ENCODE measurements at places on chromosomes 2 and 18.
A peak's percentile ranks its signal among the peaks of the same experiment; 100 is the strongest.

GRCh38 chr18:23182606-23183005 is 47.3 kb downstream of the CABLES1 start:
- no peak for DNase-seq

DNA sequence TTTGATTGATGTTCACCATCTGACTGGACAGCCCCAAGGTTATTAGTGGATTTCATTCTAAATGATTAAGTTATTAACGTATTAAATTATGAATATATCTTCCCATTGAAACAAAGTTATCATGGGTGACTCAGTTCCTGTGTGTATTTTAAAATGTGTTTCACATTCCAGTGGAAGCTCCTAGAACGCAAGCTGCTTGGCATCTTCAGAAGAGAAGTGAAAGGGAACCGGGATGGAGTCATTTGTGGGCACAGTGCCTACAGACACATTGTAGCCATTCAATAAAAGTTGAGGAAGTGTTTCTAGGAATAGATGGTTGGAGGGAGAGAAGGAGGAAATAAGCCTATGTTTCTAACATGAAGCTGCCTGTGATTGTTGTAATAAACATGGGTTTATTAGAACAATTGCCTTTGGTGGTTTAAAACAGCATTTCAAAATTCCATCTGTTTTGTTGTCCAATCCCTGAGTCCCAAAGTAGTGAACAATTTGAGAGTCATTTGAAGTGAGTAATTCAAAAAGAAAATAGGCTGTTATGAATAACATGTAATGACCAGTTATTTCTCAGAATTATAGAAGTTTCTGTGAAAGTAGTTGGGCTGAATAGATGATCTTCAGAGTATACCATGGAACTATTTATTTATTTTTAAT is 143.5 kb downstream of the PKP4 start:
- no peak for DNase-seq

DNA sequence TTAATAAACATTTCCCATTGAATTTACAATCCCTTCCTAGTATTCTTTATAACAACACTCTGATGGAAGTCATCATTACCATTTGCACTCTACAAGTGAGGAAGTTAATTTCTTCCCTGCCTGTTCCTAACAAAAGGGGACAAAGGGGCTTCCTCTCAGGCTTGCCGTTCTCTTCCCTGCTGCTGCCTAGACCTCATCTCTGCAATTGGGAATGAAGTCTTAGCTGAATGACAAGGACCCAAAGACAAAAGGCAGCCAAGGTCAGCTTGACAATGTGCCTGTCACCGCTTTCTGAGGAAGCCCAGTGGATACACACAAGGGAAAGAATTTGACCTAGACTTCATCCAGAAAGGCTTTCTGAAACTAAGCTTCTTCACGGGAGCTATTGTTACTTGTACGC is 416.4 kb downstream of the CMPK2 start:
- no peak for DNase-seq

DNA sequence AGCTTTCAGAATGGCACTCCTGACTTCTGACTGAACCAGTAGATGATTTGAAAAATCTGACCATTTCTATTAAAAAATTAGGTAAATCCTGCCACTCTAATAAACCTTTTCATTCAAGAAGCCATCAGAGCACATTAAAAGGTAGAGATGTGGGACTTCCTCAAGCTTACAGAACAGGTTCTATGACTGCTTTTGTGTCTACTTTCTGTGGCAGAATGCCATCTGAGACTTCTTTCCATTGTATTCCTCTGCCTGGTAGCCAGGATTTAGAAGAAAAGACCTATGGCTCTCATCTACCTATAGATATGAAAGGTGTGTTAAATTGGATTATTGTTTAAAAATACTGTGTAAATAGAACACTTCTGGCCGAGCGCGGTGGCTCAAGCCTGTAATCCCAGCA is 99.9 kb upstream of the NABP1 start:
- DNase-seq = no peak

DNA sequence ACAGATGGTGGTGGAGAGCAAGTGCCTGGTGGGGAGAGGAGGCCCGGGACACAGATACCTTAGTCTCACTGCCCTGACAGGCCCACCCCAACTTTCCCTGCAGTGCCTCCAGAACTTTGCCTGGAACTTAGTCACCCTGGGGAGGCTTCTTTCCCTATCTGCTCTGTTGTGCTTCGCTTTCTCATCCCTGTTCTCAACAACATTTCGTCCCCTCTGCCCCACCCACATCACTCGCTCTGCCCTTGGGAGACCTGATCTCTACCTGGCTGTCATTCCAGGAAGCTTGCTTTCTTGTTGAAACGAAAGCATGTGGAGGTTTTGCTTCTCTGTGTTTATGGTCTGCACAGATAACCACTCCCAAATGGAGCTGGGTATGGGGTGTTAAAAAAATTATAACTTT is 93.8 kb downstream of the PRKCE start:
- DNase-seq = no peak

DNA sequence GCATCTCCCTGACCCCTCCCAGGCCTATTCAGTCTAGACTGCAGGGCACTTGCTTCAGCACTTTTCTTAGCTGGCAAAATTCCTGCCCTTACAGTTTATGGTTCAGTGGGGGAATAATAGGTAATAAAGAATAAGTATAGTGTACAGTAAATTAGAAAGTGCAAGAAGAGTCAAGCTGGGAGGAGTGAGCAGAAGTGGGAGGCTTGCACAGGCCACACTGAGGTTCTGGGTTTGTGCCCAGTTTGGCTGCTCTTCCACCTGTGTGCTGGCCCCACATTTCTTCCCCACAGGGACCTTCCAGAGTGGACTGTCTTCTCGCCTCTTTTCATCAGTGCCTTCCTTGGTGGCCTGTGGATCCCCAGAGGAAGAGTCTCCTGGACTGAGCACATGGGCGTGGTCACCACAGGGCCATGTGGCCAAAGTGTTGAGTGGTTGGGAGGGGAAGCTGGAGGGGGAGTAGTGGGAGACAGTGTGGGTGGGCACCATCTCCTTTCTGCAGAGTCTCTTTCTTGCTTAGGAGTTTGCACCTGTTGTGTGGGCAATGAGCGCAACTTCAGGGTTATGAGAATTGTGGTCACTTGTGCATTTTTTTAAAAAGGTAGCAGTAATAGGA is 128.6 kb upstream of the ZSWIM2 start:
- no peak for DNase-seq

- DNase-seq = no peak
Measured at GRCh38 chr2:133362061-133362476, 206.2 kb downstream of the NCKAP5 start.

- no peak for DNase-seq
Measured at GRCh38 chr2:219042750-219043149, 1.4 kb upstream of the CFAP65 start.

GRCh38 chr2:112572005-112572404 is 12.4 kb upstream of the CHCHD5 start:
- DNase-seq = no peak

GRCh38 chr2:202941771-202942170 is 29.7 kb downstream of the CARF start:
- DNase-seq = no peak

GRCh38 chr2:215678094-215678493 is 242.2 kb upstream of the FN1 start:
- no peak for DNase-seq

DNA sequence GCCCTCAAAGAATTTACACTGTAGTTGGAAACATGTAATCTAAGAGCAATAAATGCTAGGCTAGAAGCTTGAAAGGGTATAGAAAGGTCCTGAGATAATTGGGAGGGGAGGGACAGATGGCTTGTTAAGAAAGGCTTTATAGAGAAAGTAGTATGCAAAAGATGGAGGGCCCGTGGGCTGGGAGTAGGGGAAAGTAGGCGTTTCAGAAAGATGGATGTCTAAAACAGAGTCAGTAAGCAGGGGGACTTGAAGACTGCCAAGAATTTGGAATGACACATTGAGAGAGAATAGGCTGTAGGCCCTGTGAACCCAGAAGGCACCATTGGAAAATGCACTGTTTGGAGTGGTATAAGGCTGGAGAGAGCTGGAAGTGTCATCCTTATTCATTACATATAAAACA is 822 bp downstream of the PSMG2 start:
- DNase-seq = peak; percentile 18

GRCh38 chr2:64249426-64249825 is 105.2 kb upstream of the PELI1 start:
- no peak for DNase-seq

DNA sequence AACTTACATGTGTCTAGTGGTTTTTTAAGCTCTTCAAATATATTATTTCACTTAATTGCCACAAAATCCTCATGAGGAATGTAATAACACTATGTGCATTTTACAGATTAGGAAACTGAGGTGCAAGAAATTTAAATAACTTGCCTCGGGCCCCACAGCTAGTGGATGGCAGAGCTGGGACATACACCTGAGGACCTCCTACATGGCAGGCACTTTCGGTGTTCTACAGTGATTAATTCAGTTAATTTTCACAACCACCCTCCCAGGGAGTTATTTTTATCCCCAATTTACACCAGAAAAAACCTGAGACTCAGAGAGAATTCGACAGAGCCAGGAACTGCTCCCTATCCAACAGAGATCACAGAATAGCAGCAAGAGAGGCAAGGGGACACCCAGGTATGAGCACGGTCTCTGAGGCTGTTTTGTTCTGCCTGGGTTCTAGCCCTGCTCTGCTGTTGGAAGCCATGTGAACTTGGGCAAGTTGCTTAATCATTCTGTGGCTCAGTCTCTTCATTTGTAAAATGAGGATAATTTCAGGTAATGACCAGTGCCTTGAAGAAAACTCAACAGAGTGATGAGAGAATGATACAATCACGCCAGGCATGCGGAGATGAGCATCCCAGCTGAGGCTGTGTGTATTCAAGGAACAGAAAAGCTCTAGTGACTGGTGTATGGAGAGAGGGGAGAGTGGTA is 82.3 kb downstream of the MYCN start:
- DNase-seq = no peak

- DNase-seq = no peak
Measured at GRCh38 chr2:177195194-177195593, 17.4 kb upstream of the HNRNPA3 start.

DNA sequence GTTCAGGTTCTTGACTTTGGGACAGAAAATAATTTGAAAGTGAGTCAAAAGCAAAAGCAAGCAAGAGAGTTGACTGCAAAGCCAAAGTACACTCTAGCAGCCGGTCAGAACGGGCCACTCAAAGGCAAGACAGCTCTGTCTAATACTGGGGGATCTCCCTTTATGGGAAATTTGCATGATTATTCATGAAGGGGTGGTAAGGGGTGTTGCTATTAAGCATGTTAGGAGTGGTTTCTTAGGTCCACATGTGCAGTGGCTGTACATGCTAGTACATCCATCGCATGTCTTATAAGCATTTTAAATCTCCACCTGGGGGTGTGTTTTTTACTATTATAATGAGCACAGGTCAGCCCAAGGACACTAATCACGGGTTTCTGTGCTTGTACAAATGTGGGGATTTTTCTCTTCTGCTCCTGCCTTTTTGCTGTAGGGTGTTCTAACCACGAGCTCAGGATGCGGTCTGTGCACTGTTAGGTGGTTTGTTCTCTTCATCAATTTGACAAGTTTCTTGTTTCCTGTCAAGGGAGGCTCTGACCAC is 60.2 kb upstream of the SPP2 start:
- DNase-seq = no peak

- no peak for DNase-seq
Measured at GRCh38 chr2:73069855-73070642, 1.5 kb downstream of the SFXN5 start.

GRCh38 chr2:2095360-2096093 is 235.5 kb downstream of the MYT1L start:
- no peak for DNase-seq

DNA sequence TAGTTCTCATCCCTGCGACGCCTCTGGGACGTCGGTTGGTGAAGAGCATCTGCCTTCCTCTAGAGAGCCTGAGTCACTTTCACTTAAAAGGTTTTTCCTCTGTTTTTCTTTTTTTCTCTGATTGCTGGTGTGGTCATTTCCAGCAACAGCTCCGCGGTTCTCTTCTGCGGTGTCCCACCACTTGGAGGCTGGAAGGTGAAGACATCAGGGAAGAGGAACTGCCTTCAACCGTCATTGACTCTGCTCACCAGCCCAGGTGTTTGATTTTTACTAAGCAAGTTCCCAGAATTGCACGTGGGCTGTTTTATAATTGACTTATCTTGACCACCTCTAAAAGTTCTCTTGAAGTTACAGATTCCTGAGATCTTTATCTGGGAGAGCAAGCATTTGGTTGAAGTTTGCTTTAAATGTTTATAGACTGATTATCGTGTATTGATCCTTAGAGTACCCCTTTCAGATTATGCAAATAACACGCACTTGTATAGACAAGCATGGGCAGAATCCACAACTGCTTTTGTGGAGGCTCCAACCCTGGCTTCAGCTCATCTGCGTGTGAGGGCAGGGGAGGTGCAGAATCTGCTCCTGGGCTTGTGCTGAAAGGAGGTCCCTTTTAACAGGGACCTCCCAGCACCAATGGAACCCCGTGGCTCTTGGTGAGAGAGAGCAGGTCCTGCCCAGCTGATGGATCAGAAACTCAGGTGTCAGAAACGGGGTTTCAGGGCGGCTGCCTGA is 3.5 kb downstream of the CTDP1 start:
- DNase-seq = no peak
